ENCODE measurements at places on chromosomes 4 and X.

- DNase-seq, result no peak
These were observed 42.8 kb downstream of the CUL4B start for GRCh38 chrX:120517936-120518335.

DNA sequence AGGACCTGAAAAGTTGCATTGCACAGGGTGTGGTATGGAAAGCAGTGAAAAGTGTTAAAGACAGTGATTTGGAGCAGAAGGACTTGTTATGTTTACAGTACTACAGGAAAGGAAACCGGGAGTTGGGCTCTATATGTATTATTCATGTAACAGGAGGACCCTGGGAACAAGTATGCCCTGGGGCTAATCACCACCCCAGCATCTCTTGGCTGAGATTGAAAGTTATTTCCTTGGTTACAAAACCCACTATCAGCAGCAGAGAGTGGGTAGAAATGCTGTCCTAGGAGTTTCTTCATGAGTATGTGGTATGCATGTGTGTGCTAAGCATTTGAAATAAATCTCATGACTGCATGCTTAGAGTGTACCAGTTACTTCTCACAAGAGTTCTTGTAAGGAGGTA, 46.9 kb downstream of the STK32B start:
- no peak for DNase-seq

DNA sequence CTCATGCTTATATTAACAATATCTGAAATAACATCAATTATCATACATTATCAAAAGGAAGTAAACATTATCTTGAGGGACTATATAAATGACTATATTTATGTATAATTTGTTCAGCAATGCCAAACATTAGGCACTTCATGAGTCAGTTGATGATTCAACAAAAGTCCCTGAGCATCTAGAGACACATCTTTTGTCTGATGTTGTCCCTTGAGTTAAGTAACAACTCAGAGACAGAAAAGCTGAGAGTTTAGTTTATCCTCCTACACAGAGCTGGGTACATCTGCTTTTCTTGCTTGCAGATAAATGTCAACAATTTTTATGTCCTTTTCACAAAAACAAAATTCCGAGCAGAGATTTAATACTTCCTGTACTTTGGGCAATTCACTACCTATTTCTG, 311.1 kb downstream of the INPP4B start:
- no peak for DNase-seq

DNA sequence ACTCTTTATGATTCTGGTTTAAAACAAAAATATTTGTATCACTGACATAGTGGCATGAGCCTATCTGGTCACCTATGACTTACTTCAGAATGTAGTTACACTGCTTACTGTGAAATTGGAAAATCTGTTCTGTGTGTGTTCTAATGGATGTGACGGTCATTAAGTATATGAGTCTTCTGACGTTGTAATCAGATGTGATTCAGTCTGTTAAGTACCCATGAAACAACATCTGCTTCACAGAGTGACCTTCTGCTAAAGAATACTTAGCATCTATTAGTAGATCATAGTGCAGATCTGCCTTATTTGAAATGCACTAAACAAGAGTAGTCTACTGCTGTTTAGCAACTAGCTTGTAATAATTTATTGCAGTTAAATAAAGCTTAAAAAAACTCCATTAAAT, 317.1 kb downstream of the DCTD start:
- DNase-seq, result no peak

- DNase-seq, result no peak
These were observed 735.1 kb downstream of the STIM2 start for GRCh38 chr4:27595571-27596360.

GRCh38 chr4:74202062-74202586, 44.2 kb downstream of the MTHFD2L start:
- no peak for DNase-seq

DNA sequence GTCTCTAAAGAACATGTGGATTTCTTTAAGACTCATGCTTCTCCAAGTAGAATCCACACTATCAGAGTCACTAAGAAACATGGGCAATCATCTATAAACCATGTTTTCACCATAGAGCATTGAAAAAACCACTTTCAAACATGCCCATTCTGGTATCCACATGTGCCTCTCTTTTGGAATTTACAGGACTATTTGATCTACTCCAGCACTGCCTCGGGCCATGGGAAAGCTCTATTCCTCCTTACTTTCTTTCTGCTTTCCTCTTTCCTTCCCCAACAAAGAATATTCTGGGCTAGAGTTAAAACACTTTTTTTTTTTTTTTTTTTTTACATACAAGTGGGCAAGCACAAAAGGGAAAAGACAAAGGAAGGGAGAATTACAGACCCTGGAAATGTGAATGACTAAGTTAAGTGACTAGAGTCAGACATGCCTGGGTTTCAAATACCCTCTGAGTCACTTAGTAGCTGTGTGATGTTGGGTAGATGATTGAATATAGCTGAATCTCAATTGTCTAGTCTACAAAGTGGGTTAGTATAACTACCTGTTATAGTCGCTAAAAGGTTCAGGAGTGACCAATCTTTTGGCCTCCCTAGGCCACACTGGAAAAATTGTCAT, 847.7 kb upstream of the INTU start:
- no peak for DNase-seq

- no peak for DNase-seq
These were observed 200.6 kb downstream of the CHIC2 start for GRCh38 chr4:53863736-53864365.

Measured in activated CD4-positive, alpha-beta T cell treated with anti-CD3 and anti-CD28 coated beads for 36 hours (primary cell).